Right kidney (tissue), 9 donors: ENCODE measurements at places on chromosomes 7 and 10.

DNA sequence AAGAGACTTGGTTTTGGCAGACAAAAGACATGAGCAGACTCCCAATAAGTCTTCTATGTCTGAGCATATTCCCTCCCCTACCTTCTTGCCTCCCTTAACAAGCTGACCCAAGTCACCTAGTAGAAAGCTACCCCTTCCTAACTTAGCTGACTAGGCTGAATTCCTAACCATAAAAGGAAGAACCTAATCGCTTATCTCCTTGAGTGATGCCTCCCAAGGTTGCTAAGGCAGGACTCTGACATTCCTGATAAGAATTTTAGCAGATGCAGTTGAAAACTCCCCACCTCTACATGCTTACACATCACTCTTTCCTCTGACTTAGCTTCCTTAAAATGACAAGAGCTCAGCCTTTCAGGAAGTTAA, 704.7 kb upstream of the MBL2 start:
- DNase-seq, result no peak

DNA sequence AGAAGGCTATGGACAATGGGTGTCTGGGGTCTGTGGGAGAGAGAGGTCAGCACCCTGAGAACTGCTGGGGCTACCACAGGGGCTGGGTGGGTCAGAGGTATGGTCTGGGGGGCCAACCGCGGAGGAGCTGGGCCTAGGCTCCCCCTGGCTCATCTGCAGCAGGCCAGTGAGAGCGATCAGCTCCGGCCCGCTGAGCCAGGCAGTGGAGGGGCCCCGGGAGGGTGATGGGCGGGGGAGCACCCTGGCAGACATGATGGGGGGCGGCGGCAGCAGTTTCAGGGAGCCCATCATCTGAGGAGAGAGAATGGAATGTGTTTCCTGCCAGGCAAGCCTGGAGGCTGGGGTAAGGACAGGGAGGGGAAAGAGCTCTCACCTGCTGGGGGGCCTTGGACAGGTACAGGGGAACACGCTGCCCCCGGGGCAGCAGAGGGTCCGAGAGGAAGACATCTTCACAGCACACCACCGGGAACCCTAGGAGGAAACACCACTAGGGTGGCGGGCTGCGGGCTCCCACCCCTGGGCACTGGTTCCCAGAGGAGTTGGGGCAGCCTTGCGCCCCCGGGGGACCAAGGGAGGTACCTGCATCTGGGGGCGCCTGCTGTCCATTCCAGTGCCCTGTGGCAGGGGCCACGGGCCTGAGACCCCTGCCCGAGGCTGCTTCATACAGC, 1.3 kb downstream of the SAP25 start:
- DNase-seq, result peak; percentile 50

DNA sequence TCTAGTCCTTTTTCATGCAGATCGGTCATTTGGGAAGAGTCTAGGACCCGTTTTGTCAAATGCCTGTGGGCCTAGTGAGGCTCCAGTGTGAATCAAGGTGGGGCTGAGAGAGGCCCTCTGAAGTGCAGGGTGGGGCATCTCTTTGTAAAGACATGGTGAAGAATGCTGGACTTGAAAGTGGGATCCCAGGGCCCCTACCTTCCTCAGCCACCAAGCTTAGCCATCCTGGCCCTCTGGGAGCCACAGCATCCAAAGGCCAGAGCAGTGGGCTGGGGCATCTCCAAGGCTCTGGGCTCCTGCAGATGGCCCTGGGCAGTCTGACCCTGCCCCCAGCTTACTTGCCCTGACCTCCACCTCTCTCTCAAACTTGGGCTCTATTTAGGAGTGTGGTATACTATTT, 78.5 kb downstream of the ADCY1 start:
- DNase-seq, result no peak

DNA sequence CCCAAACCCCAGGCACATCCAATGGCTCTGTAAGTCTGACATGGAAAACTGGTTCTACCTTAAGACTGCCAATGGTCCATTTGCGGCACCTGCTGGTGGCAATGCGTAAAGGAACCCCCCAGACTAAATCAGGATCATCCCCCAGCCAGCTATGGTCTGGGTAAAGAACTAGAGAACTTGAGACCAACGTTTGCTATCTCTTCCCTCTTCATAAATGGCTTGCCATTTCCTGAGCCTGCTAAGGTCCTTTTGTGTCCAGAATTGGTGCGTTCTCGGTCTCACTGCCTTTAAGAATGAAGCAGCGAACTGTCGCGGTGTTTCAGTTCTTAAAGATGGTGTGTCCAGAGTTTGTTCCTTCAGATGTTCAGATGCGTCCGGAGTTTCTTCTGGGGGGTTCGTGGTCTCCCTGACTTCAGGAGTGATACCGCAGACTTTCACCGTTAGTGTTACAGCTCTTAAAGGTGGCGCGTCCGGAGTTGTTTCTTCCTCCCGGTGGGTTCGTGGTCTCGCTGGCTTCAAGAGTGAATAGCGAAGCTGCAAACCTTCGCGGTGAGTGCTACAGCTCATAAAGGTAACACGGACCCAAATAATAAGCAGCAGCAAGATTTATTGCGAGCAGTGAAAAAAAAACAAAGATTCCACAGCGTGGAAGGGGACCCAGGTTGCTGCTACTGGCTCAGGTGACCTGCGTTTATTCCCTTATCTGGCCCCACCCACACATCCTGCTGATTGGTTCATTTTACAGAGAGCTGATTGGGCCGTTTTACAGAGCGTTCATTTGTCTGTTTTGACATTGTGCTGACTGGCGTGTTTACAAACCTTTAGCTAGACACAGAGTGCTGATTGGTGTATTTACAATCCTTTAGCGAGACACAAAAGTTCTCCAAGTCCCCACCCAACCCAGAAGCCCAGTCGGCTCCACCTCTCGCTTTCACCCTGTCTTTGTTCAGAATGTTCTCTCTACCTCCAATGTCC, 95.4 kb downstream of the ELMO1 start:
- DNase-seq, result no peak

- DNase-seq, result no peak
These were observed 100.8 kb downstream of the RELN start for GRCh38 chr7:103888603-103889153.

DNA sequence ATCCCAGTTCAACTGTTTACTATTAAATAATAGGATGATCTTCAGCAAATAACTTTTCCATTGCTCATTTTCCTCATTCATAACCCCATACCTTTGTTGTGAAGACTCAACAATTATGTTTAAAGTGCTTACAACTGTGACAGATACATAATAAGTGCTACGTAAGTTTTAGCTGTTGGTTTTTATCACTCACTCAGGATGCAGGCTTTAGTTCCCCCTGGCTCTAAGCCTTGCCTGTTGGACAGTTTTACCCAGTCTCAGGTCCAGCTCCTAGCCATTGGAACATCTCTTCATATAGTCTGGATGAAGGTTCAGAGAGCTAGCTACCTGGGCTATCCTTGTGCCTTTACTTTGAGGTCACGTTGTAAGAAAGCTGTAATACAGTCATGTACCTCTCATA, 353.2 kb downstream of the CRPPA start:
- no peak for DNase-seq

- DNase-seq, result peak; percentile 91
These were observed 1.9 kb downstream of the ARID5B start for GRCh38 chr10:61903221-61903927.

GRCh38 chr10:26227786-26228185, 11.2 kb downstream of the GAD2 start:
- no peak for DNase-seq
